ENCODE measurements at places on chromosomes 6 and 20.

DNA sequence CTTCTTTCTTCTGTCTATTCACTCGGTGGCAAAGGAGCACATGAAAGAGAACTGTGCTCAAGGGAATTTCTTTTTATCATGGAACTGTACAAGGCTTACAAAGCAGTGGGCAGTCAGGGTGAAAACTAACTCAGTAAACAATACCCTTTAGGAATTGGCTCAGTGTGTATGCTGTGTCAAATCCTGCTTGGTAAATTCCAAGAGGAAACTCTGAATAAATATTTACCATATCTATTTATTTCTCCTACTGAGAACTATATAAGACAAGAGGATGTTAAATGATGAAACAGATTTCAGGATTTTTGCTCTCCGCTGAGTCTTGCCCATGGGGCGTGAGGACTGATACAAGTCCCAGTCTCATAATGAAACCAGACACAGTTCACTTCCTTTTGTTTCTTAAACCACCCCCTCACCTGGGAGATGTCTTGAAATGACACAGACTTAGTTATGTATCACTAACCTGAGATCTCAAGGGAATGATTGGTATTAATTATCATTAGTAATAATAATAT is 188.8 kb downstream of the BACH2 start:
- DNase-seq: no peak

- DNase-seq: no peak
These were observed 234.7 kb downstream of the TRDN start for GRCh38 chr6:123402052-123402451.

- no peak for DNase-seq
These were observed 54.9 kb downstream of the PLAGL1 start for GRCh38 chr6:143952947-143953701.

DNA sequence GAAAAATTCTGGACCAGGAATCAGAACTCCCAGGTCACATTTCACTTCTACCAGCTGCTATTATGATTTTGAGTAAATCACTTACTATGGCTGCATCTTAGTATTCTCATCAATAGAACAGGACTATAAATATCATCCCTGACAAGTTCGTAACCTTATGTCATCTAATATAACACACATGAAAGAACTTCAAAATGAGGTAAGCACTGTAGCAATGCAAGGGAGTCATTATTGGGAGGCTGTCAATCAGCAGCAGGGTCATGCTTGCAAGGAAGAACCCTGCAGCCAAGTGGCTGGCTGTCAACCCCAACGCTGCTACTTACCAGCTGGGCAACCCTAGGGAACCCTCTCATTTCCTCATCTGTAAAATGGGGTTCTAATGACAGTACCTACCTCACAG is 123.3 kb upstream of the B3GAT2 start:
- no peak for DNase-seq

GRCh38 chr6:117613920-117614560 is 11.7 kb upstream of the GOPC start:
- DNase-seq: no peak

- no peak for DNase-seq
These were observed 2.7 kb upstream of the PLCB1 start for GRCh38 chr20:8129211-8129976.

DNA sequence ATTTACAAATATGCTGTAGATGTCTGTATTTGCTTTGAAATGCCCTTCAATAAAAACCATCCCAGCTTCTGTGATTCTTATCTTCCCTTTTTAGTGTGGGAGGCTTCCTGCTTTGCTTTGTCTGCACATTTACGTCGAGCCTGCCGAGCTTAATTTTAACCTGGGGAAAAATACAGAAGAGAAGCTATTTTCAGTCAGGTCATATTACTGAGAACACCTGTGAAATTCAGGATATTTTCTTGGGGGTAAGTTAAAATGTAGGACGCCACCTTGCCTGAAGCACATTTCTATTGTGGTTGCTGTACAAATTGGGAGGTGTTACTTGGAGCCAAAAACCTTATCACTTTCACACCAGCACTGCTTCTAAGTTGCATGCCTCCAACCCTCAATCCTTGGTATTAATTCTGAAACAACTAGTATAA is 43.6 kb upstream of the FUCA2 start:
- no peak for DNase-seq

DNA sequence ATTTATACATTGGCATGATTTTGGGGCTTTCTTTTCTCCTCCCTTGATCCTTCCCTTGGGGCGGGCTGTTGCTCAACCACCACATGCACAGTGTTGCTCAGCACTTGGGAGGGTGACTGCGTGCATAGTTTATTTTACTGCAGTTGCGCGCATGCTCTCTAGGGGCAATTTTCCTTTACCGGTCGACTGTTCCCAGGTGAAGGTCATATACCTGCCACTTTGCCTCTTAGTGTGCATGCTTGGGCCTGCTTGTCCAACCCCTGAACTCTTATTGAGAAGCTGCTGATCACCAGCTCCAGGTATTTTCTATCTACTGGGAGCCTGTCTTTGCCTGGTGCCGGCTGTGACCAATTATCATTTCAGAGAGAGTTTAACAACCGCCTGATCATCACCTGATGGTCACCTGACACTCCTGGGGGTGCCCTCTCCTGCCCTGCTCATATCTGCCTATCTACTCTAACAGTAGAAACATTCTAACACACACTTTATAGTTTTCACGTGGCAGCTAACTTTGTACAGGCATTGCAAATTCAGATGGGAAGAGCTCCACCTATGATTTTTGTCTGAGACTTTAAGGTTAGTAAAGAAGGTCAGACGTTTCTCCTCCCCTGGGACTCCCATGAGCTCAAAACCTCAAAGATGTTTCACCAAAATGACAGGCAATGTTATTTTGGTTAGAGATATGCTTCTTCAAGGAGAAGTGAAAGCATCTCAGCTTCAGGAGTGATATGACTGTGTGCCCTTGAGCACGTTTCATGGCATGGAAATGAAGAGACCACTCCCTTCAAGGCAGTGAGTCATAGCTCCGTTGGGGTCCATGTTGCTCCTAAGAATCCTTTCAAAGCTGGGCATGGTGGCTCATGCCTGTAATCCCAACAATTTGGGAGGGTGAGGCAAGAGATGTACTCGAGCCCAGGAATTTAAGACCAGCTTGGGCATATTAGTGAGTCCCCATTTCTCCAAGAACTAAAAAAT is 227.5 kb upstream of the MYLIP start:
- no peak for DNase-seq
